ENCODE measurements at places on chromosomes 11 and 22. TPM values are rescaled to one million over a fixed set of nuclear protein-coding genes. Genes with fewer than 3 reads are reported as not detected.

Gene KCTD17
- 19.2 TPM for total RNA-seq

Gene CBLIF
- not detected for total RNA-seq

Gene CLMP
- 17.6 TPM for total RNA-seq

Gene PLEKHA7
- total RNA-seq = 43.6 TPM

Gene OOSP1
- not detected for total RNA-seq

Gene CD82
- 144 TPM for total RNA-seq

Gene SLC6A5
- total RNA-seq = not detected

Gene FGF19
- not detected for total RNA-seq

Gene APOL4
- total RNA-seq = 14.3 TPM

Gene DNAJC24
- 14.1 TPM for total RNA-seq

Gene SCN3B
- 3.2 TPM for total RNA-seq

Gene RABL2B
- 27.0 TPM for total RNA-seq

Gene PRR14L
- 53.3 TPM for total RNA-seq

Gene TCN1
- total RNA-seq = not detected

Gene VPREB3
- total RNA-seq = not detected

Gene NPAS4
- not detected for total RNA-seq

Gene LRFN4
- total RNA-seq = 14.0 TPM

Gene F2
- not detected for total RNA-seq

Gene DEFB108B
- total RNA-seq = not detected

Gene TLCD5
- total RNA-seq = 4.2 TPM

Gene HEPACAM
- total RNA-seq = 0.14 TPM

Gene KIRREL3
- not detected for total RNA-seq

Gene BATF2
- total RNA-seq = 7.5 TPM

Gene MPPED1
- not detected for total RNA-seq

Gene TPBGL
- 0.64 TPM for total RNA-seq

Gene RTN4RL2
- total RNA-seq = 3.2 TPM

Gene PRR33
- not detected for total RNA-seq

Gene RIC3
- 12.9 TPM for total RNA-seq

Gene NAALAD2
- 2.6 TPM for total RNA-seq

Gene CRYBB1
- 0.55 TPM for total RNA-seq

Gene APOA4
- total RNA-seq = not detected

Gene TRIM29
- total RNA-seq = 3.4 TPM

Gene BACE1-AS
- 8.2 TPM for total RNA-seq

Gene MGAT3
- 34.8 TPM for total RNA-seq

Gene RGL4
- 1.2 TPM for total RNA-seq

Gene MYO7A
- 3.6 TPM for total RNA-seq
